ENCODE measurements at places on chromosomes 11 and 22.

GRCh38 chr22:40654522-40655167 is 18.1 kb upstream of the MRTFA start:
- DNase-seq: peak; percentile 70

GRCh38 chr11:1923201-1923956 is 3.9 kb downstream of the TNNT3 start:
- no peak for DNase-seq

DNA sequence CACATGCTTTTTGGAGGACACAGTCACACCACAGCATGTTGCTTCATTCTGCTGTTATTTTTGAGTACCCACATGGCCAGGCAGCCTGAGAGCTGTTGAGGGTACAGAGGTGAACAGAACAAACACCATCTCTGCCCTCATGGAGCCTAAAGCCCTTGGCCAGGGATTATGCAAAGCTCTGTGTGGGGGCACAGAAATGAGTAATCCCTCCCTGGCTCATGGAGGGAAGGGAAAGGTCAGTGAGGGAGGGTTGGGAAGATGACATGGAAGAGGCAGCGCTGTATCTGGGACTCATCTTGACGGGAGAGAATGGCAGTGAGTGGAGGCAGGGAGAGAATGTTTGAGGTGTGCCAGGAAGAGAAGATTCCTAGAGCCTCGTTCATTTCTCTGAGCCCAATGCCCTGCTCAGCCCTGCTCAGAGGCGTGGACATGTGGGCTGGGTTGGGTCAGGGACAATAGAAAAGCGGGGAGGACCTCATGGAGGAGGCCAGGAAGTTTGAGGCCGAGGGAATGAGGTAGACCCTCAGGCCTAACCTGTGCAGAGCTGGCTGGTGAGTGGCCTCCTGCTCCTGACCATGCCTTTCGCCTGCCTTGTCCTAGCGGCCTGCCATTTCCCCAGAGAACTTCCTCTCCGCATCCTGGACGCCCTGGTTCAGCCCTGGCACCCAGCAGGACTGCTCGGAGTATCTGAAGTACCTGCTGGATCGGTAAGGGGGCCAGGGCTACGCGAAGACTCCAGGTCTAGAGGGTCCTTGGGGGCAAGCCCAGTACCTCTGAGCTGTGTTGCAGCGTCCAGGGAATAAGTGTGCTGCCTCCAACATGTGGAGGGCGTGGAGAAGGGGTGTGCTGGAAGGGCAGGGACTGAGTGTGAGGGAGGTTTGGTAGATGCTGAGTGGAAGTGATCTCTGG is 19.8 kb downstream of the USP35 start:
- no peak for DNase-seq

DNA sequence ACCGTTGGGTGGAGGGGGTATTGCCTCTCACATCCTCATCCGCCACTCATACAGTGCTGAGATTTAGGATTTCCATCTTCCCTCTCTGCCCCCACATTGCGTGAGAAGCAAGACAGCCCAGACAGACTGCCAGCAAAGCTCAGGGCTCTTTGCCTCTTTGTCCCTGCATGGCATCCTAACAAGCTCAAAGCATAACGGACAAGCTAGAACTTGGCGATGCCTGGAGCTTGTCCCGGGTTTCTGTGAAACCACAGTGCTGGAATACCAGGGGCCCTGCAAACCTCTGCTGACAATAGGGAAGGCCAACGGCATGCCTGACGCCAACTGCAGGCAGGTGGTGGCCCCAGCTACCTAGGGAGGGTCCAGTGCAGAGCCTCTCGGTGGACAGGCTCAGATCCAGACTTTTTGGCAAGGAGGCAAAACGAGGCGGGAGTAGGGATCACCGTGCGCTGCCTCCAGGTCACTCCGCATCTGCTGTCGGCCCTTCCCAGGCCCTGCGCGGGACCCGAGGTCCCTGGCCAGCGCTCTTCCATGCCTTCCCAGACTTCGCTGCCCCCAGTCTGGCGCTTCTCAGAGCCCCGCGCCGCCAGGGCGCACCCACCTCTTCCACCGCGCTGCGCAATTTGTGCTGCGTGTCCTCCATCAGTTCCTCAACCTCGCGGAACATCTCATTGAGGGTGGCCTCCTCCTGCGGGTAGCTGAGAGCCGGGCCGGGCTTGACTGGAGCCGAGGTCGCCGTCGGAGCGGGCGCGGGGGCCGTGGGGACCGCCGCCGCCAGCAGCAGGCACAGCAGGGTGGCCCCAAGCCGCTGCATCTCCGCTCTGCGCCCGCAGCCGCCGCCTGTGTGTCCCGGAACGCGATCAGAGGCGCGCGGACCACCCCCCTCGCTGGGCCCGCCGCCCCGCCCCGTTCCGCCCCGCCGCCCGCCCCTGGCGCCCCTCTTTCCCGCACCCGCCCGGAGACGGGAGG is at the start of gene DKK3:
TSS of gene DKK3 (minus strand) at position 858 of the 969 bp plus-strand sequence. CDS start at position 814, 44 bp downstream.
- DNase-seq: no peak

DNA sequence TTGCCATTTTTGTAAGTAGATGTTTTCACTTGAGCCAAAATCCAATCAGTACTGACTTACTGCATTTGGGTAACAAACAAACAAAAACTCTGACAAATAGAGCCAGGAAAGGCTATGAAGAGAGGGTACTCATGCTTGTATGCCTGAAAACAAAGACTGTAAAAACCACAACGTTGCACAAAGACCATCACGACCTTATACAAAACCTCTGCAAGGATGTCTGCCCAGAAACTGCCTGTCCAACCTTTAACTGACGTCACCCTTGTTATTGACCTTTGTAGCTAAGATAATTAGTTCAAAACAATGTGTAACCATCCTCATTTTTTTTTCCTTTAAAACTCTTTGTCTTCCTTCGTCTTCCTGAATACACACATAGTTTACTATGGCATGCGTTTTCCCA is 804 bp upstream of the CREBZF start:
- DNase-seq: no peak

GRCh38 chr22:45756558-45756957 is 84.9 kb downstream of the ATXN10 start:
- DNase-seq: no peak

DNA sequence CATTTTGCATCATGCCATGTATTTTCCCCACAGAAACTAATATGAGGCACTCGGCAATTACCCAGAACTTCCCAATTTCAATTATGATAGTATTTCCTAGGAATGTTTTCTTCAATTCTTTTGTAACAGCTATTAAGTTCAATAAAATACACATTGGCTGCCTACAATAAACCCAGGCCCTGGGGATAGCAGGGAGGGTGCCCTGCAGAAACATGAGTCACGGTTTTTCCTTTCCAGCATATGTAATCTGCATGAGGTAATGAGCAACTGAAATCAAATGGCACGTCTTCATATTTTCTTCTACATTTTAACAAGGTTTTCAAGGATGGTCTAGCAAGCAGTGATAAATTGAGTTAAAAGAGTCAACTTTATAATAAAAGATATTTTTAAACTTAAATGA is 32.0 kb downstream of the GUCY1A2 start:
- peak; percentile 61 for DNase-seq

GRCh38 chr11:113350336-113351067 is 36.1 kb downstream of the TTC12 start:
- no peak for DNase-seq

GRCh38 chr22:30565341-30565740 is 9.1 kb downstream of the GAL3ST1 start:
- DNase-seq: no peak

GRCh38 chr22:28977481-28977971 is 84.1 kb downstream of the C22orf31 start:
- DNase-seq: peak; percentile 28

GRCh38 chr22:37486224-37486845 is at the start of gene MFNG:
TSS of gene MFNG (minus strand) at chr22:37486384. CDS start at chr22:37486177, 207 bp downstream.
- DNase-seq: no peak

GRCh38 chr22:50399751-50400331 is 56.7 kb downstream of the PPP6R2 start:
- DNase-seq: no peak

- DNase-seq: no peak
Measured at GRCh38 chr11:78291503-78292108, 102.9 kb downstream of the USP35 start.

Measured in fibroblast of upper back skin (primary cell).